ENCODE measurements at places on chromosomes 3 and 15.

DNA sequence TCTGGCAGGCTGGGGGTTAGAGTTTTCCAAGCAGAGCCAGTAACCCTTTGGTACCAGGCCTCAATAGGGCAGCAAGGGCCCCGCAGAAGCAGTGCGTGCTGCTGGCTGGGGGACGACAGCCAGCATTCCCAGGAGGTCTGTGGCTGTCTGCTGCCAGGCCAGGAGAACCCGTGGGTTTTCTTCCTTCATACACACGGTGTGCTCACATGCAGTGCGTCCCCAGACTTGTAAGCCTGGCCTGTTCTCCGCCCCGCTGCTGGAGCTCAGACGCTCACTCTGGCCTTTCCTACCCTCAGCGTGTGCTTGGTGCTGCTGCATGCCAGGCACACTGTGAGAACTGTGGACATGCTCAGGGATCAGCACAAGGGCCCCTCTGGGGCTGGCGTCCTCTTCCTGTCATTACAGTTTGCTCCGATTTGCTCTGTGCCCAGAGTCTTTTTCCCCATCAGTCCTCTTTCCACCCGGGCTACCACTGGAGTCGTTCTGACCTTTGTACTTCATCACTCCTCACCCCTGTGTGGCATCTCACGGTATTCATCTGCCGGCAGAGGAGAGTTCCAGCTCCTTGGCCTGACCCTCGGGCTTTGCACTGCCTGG is 149.5 kb downstream of the DNAJB8 start:
- DNase-seq = no peak

GRCh38 chr3:114887806-114888205 is 259.3 kb downstream of the ZBTB20 start:
- DNase-seq = no peak

DNA sequence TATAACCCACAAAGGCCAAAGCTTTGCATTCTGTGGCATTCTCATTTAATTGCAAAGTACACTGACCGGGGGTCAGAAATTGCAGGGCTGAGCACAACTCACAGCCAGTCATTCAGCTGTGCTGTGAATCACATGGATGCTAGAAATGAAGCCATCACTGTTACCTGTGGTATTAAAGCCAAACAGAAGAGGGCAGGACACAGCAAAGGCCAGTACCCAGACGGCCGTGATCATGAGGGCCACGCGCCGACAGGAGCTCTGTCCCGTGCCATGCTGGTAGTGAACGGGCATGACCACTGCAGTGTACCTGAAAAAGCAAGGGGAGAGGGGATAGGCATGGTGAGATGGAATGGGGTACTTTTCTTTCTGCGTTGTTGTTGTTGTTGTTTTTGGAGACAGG is 31.6 kb downstream of the DRD3 start:
- DNase-seq = no peak

DNA sequence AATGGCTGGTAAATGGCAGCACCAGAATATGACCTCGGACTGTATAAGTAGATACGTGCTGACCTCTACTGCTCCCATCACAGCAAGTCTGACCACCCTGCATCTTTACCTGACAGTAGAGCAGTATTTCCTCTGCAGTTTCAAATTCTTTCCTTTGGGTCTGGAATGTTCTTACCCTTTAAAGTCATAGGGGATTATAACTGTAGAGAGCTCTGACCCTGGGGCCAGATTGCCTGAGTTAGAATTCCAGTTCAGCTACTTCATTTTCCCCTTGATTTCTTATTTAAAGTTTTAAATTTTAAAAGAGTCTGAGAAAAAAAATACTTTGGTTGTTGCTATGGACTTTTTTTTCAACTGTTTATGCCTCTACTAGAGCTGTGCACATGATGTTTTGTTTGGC is 237.7 kb downstream of the NR1D2 start:
- no peak for DNase-seq

GRCh38 chr3:48750856-48751255 is 33.8 kb upstream of the IP6K2 start:
- no peak for DNase-seq

GRCh38 chr3:188208516-188208981 is 54.6 kb downstream of the LPP start:
- peak; percentile 37 for DNase-seq

DNA sequence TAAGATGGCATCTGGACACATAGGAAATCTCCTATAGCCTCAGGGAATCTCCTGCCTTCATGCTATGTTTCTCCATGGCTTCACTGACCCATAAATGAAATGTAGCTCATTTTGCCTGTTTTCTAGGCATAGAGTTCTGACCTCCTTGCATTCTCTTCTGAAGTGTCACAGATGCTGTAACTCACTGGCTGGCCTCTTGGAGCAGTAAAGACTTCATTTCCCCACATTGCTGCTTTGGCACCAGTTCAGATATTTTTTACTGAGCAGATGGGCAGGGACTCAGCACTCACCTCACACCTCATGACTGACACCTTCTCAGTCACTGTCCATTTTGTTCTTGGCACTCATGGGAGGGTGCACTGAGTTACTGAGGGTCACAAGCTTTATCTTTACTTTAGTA is 286.7 kb upstream of the TGFBR2 start:
- DNase-seq = peak; percentile 73

DNA sequence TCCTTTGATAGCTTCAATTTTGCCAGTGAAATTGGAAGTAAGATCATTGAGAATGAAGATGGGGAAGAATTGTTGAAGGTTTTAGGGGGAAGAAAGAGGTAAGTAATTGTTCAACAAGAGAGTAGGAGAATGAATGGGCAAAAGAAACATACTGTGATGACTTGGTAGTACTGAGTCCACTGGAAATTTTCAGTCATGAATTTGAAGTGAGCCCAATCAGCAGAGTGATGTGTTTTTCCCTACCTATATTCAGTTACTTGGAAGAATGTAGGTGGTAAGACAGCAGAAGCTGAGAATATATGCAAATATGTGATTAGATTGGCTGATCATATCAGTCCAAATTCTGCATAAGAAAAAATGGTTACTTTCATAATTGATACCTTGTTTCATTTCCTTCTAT is 569.6 kb downstream of the AGBL1 start:
- no peak for DNase-seq

GRCh38 chr3:170768334-170768801 is 101.6 kb downstream of the RPL22L1 start:
- DNase-seq = no peak

DNA sequence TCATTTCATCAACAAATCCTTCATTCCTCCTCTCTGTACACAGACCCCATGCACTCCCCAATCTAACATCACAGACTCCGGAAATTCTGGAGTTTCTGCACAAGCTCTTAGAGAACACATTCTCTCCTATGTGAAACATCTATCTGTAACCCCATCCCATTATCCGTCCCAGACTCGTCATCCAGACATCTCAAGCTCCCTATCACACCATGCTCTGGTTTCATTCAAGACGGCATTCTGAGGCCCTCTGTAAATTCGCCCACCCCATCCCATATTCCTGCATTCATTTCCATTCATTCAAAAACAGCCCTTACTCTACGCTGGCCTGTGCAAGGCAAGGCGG is 575 bp downstream of the LEO1 start:
- DNase-seq = no peak

DNA sequence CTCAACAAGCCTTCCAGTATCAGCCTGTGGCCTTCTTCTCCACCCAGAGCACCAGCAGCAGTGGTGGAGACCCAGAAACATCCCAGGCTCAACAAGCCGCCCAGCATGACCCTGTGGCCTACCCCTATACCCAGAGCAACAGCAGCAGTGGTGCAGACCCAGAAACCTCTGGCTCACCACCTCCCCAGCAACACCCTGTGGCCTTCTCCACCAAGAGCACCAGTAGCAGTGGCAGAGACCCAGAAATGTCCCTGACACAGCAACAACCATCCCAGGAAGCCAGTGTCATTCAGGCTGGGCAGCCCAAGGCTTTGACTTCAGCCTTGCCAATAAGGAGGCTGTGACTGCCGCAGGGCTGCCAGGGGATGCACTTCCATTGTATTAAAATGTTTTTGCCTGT is 16.3 kb upstream of the EMC3 start:
- DNase-seq = no peak

DNA sequence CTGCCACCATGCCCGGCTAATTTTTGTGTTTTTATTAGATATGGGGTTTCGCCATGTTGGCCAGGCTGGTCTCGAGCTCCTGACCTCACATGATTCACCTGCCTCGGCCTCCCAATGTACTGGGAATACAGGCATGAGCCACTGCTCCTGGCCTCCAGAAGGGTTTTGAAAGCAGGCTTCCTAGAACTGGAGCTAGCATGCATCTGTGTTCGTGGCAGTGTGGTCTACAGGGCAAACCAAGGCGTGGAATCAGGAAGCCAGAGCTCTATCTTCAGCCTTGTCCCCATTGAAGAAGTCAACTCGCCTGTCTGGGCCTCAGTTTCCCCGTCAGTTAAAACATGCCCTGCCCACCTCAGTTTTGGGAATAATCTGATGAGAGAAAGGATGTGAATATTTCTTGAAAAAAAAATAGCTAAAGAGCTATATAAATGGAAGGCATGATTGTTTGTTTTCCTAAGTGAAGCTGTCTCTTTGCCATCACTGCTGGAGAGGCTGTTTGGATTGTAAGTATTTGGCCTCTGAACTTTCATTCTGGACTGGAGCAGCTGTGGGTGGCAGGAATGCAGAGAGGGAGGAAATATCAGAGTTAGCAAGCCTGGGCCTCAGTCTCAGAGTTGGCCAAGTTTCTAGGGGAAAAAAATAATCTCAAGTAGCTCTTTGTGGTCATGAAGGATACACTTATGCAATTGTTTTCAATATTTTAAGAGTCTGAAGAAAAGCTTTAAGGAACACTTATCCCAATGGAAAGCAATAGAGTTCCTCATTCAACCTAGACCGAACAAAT is 36.5 kb upstream of the UACA start:
- peak; percentile 37 for DNase-seq

DNA sequence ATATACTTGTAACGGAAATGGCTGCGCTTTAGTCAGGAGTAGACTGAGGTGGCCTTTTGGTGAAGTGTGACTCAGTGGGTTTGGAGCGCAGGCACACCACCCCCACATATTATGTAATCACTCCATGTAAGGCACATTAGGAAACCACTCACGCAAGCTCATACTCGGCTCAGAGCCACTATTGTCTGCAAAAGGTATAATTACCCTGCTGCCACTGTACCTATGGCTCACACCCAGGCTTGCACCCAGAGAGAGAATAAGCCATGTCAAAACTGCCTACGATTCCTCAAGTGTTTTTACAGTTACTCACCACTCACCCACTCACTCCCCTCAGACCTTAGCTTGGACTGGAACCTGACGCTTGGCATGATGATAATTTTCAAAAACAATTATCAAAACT is 611.9 kb upstream of the CCDC54 start:
- peak; percentile 97 for DNase-seq

- DNase-seq = no peak
Measured at GRCh38 chr3:20669675-20670074, 483.7 kb upstream of the SGO1 start.

DNA sequence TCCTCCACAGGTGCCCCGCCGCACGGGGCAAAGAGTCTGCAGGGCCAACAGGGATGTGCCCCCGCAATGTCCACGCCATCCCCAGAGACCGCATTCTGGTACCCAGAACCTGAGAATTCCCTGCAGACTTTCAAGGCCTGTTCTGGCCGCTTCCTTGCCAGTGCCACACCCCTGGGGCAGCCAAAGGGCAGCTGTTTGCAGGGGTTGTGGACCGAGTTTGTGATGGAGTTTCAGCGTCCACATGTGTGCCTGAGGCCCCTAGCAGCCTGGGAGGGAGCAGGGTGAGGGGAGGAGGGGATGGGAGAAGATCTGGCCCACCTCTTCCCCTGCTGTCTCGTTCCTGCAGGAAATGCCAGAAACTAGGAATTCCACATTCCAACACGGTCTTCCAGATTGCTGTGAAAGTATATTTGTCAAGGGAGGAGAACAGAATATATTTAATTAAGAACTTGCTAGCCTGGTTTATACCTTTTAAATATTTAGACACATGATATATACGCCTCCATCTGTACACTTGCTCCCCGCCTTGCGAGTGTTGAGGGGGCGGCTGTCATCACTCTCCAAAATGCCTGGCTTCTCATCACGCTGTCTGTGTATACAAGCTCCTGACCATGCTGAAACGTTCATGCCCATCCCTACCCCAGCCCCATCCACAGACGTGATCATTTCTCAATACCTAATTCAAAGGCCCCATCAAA is 31.1 kb upstream of the RASA2 start:
- no peak for DNase-seq

DNA sequence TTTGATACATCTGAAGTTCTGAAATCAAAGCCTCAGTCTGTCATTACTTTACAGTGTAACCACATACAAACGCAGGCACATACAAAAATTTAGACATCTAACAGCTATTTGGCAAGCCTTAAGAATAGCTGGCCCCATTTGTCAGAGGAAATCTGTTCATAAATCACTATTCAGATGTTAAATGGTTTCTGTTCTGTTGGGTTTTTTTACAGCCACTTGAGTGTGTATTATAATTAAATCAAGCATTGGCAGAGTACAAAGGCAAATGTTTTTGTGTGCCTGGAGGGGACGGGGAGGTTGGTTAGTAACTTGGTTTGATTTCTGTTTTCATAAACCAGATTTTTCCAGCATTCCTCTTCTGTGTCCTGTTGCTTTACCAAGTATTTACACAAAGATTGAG is 24.1 kb downstream of the PIGB start:
- no peak for DNase-seq

- DNase-seq = no peak
Measured at GRCh38 chr3:196292286-196292923, 4.9 kb upstream of the PCYT1A start.

- DNase-seq = peak; percentile 12
Measured at GRCh38 chr15:75943713-75944215, 40.1 kb downstream of the FBXO22 start.

DNA sequence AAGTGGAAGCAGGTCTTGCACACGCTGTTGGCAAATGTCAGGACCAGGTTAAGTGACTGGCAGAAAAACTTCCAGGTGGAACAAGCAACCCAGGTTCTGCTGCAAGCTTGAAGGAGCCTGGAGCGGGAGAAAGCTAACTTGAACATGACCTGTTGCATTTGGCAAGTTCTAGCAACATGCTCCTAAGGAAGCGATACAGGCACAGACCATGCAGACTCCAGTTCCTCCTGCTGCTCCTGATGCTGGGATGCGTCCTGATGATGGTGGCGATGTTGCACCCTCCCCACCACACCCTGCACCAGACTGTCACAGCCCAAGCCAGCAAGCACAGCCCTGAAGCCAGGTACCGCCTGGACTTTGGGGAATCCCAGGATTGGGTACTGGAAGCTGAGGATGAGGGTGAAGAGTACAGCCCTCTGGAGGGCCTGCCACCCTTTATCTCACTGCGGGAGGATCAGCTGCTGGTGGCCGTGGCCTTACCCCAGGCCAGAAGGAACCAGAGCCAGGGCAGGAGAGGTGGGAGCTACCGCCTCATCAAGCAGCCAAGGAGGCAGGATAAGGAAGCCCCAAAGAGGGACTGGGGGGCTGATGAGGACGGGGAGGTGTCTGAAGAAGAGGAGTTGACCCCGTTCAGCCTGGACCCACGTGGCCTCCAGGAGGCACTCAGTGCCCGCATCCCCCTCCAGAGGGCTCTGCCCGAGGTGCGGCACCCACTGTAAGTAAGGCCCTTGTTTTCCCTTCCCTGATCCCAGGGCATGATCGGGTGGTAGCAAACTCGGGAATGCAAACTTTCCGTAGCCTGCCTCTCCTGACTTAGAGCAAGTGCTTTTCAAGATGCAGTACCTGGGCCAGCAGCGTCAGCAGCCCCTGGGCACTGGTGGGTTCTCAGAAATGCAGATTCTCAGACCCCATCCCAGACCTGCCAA is 759 bp downstream of the GALNT15 start:
- no peak for DNase-seq
